Activated T-cell treated with anti-CD3 and anti-CD28 coated beads for 4 hours (primary cell): ENCODE measurements at places on chromosomes 6 and 20.

- no peak for DNase-seq
Observed at GRCh38 chr6:98576791-98577190, 257.6 kb upstream of the POU3F2 start.

DNA sequence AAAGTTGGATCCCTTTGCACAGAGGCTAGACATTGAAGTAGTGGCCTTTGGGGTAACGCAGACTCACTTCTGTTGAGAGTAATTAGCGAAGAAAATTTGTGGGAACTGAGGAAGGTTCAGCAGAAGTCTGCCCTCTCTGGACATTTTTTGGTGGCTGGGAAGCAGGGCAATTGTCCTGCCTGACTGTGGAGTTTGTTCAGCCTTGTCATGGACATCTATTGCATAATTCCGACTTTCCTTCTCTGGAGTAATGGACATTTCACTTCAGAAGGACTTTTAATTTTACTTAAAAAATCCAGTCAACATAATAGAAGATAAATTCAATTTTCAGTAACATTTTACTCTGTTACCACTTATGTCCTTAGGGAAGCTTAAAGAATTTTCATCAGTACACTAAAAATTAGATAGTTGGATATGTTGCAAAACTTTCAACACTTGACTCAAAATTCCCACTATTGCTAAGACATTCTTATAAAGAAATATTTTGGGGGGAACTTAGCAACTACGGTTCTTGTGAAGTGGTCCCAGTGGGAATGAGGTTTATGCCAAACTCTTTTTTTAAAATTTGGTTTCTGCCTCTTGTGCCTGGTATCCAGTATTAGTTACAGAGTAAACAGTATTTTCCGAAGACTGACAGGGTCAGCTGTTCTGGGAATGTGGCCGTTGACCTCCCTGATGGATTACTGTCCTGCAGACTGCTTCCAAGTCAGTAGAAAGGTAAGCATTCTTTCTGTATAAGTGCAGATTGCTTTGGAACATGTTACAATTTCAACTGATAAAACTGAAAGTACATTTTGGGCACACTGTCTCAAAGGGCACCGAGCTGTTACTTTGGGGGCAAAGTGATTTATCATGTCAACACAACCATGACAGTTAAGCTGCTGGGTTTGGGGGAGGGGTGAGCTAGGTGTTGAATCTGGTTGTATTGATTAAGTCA lies 100.6 kb upstream of the MLIP start:
- no peak for DNase-seq

DNA sequence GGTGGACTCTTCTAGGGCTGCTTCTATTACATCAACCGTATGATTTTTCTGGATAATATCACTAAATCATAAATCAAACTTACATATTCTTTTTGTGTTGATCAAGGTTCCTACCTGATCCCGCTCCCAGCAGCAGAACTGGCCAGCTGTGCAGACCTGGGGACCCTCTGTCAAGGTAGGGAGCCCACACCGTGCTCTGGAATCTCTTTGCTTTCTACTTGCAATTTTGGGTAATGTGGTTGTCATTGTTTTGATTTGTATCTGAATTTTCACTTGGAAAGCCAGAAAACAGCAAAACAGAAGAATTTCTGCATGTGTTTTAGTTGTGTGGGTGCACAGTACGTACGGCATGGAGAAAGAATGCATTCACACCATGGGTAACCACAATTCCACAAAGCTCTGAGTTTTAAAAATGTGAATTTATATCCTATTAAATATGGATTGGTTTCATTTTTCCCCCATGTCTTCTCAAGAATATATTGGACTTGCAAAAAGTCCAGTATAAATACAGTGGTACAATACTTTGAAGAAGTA lies 80.1 kb downstream of the ADGRG6 start:
- DNase-seq, result no peak

GRCh38 chr6:143544011-143544696 lies 32.6 kb upstream of the FUCA2 start:
- DNase-seq, result no peak

DNA sequence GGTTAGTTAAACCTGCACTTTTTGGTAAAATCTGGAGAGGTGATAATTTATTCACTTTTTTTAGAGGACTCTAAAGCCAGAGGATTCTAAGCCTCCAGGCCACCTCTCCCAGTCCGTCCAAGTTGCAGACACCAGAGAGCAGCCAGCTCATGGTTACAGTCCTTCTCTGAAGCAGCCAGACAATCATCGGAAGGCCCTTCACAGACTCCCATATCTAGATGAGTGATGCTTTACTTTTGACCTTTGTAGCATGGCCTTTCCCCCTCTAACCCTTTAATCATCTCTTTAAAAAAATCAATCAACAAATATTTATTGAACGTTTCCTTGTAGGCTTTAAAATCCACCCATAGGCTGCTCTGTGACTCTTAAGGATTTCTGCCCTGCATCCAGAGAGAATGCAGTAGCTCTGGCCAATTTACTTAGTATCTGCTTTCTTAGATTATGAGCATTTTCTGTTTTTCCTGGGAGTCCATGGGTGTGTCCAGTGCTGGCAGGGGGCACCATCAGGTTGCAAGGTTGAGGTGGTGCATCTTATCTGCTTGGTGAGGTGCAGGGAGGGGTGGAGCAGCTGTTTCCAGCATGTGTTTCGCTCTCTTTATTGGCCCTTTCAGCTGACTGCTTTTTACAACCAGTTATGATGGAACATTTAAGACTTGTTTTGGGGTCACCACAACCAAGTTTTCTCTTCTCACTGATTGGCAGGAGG lies 58.6 kb downstream of the JARID2 start:
- DNase-seq, result no peak

DNA sequence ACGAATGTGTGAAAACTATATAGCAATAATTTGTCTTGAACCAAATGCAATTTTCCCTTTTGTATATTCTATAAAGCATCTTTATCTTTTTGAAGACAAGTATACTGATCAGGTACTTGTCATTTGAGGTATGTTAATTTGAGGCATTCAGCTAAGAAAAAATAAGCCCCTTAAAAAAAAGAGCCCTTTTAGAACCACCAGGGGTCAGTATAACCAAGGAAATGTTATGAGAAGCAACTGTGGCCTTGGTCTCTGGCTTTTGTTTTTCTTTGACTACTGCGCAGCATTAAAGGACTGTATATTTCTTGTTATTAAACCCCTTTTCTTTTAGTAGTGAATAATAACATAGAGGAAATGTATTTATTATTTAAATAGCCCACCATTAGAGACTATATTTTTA lies 43.1 kb downstream of the CD109 start:
- DNase-seq, result no peak

GRCh38 chr6:152343735-152344360 lies 293.3 kb downstream of the SYNE1 start:
- DNase-seq, result no peak

DNA sequence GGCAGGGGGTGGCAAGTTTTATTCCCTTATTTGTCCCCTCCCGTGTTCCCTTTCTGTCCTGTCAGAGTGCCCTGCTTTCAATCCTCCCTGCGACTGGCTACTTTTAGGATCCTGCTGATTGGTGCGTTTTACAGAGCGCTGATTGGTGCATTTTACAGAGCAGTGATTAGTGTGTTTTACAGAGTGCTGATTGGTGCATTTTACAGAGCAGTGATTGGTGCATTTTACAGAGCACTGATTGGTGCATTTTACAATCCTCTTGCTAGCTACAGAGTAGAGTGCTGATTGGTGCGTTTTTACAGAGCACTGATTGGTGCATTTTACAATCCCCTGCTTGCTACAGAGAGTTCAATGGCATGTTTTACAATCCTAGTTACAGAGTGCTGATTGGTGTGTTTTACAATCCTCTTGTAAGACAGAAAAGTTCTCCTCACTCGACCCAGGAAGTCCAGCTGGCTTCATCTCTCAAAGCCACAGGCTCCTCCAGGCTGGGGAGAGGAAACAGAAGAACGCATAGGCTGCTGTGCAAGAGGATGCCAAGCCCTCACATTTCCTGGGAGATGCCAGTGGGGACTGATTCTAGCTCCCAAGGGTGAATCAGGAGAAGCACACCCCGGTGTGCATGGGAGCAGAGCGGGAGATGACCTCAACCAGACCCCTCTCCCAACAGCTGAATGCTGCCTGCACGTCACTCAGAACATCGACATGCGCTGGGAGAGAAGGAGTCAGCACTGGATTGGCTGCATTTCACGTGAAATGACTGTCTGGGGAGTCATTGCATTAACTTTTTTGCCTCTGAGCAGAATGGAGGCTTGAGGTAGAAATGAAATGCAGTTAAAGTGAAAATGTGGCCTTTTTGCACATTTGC lies 48.3 kb upstream of the SLC22A23 start:
- no peak for DNase-seq

DNA sequence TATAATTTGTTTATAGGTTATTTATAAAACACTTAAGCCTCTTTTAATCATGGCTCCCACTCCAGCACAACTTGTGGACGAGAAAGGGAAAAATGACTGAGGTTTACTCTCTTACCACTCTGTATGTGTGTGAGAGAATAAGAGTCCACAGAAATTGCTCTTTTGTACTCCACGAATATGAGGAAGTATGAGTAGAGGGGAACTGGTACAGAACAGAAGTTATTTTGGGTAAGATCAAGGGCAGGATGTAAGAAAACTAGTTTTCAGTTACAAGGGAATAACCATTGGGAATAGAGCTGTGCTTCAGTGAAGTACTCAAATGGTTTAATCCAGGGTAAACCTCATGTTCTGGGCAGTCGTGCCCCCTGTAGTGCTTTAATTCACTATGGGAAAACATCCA lies 72.6 kb downstream of the REV3L start:
- no peak for DNase-seq

DNA sequence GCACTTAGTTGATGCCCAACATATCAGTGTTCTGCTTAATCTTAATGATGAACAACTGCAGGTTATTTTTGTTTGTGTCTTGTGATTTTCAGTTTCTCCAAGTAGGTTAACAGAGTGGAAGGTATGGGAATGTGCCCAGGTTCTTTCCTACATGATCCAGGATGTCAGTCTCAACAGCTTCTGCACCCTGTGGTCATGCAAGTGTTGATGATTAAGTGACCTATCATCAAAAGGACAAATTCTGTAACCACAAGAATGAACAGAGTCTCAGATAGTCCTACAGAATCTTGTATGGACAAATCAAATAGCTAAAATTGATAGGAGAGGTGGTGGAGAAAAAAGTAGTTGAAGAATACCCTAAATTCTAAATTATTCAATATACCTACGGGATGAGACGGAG lies 26.1 kb downstream of the MAN1A1 start:
- no peak for DNase-seq

DNA sequence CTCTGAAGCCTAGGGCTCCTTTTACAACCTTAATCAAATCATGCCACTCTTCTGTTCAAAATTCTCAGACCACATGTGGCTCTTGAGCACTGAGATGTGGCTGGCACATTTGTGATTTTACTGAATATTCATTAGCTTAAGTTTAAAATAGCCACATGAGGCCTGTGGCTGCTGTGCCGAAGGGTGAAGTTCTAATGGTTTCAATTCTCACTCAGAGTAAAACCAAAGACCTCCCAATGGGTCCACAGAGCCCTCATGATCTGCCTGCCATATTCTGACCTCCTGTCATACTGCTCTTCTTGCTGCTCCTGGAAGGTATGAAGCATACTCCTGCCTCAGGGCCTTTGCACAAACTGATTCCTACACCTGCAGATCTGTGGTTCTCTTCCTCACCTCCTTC lies 7.8 kb upstream of the CST3 start:
- DNase-seq, result no peak

DNA sequence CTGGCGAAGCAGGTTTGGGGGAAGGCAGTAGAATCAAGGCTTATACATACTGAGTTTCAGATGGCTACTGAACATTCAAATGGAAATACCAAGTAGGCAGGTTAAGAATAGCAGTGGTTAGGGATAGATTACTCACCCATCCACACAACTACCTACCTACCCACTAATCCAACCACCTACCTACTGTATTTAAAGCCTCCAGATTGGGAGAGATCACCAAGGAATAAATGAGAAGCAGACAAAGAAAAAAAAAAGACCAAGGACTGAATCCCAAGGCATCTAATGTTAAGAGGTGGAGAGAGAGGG lies 68.3 kb upstream of the SMIM29 start:
- no peak for DNase-seq

GRCh38 chr6:156848533-156848932 lies 71.4 kb downstream of the ARID1B start:
- no peak for DNase-seq

GRCh38 chr20:43949741-43950618 lies 35.3 kb downstream of the TOX2 start:
- peak; percentile 46 for DNase-seq

DNA sequence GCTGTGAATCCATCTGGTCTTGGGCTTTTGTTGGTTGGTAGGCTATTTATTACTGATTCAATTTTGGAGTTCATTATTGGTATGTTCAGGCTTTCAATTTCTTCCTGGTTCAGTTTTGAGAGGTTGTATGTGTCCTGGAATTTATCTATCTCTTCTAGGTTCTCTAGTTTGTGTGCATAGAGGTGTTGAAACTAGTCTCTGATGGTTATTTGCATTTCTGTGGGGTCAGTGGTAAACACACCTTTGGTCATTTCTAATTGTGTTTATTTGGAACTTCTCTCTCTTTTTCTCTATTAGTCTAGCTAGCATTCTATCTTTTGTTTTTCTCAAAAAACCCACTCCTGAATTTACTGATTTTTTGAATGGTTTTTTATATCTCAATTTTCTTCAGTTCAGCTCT lies 70.1 kb upstream of the IRAK1BP1 start:
- no peak for DNase-seq

GRCh38 chr20:36574366-36575135 lies 1.2 kb downstream of the TGIF2 start:
- peak; percentile 56 for DNase-seq

DNA sequence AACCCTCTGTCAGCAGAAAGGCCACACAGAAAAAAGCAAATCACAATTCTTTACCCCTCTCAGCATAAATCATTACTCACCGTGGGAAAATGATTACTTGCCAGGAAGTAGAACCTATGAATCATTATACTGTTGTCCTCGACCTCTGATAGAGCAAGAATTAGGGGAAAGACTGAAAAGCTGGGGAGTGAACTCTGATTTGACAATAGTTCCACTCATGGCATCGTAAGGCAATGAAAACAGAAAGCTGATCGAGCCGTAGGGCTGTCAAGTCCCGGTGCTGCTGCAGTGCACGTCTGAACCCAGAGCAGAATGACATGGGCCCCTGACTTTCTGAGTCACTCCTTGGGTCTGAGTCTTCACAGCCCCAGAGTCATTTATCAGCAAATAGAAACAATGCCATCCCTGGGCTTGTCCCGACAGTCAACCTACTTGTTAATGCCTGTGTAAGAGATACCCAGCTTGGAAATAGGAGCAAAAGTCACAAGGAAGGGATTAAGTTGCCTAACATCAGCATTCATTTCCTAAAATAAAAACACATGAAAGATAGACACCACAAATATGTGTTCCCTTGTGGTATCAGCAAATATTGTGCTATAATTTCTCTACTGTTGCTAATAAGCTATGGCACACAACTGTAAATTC lies 224.8 kb upstream of the MARCKS start:
- peak; percentile 3 for DNase-seq

DNA sequence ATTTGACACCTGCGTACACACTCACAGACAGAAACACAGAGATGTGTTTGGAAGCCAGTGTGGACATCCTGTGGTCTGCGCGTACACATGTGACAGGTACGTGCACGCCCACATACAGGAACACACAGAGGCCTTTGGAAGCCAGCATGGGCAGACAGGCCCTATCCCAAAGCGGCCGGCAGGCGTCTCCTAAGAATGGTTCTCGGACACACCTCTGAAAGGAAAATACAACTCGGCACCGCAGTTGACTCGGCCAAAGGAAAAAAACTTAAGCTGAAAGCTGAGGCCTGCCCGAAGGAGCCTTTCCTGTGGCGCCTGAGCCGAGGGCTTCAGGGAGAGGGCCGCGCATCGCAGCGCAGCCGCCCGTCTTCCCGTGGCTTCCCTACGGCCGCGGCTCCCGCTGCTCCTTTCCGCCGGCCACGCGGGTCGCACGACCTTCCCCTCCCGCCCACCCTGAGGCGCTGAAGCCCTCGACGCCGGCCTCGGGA lies 1.4 kb upstream of the CEP43 start:
- DNase-seq, result no peak
